ENCODE measurements at places on chromosomes 3 and 15.

GRCh38 chr3:81339040-81339845, 422.2 kb downstream of the GBE1 start:
- no peak for DNase-seq

DNA sequence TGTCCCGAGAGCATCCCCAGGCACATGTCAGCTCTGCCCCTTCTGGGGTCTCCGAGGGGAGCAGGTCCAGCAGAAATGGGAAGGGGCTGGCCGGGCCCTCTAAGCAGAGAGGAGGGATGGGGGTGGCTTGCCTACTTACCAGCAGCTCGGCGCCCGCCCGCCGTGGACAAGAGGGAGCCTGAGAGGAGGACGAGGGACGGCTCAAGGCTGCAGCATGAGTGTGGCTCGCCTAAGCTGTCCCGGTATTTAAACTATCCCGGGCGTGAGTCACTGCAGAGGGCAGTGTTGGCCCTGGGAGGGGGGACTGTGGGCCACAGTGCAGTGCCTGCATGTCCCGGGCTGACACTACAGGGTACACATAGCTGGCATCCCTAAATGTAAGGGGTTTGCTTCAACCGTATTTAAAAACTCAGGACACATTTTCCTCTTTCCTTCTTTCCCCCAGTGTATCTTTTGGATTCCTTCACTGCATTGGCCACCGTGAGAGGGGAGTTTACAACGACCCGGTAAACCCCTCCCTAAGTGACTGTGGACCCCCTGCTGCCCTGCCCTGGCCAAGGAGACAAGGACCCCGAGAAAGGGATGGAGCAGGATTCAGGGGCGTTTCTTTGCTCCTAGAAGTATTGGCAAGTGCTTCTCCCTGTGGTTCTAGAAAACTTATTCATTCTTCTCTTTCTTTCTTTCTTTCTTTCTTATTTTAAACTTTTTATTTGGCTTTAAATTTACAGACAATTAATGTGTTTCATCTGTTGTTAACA, at the start of gene LRRC15:
LRRC15 (minus strand) TSS at position 222 of the 758 bp plus-strand sequence. CDS start 8,700 bp downstream, outside the sequence.
- no peak for DNase-seq

DNA sequence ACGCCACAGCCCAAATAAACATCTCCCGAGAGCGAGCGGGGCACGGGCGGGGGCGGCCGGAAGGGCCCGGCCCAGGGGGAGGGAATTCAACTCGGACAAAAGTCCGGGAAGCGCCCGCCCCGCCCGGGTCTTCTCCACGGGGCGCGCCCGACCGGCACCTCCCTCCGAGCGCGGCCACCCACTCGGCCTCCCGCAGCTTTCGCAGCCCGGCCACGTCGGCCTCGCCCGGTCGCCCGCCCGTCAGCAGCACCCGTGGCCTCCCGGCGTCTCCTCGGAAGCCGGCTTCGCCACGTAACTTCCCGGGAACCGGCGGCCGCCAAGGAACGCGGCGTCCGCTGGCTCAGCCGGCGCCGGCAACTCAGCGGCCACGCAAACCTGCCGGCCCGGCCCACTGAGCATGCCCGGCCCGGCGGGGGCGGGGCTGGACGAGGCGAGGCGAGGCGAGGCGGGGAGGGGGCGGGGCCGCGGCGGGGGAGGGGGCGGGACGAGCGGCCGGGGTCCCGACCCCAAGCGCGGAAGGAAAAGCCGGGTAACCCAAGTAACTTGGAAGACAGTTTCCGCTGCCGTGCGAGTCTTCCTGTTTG, at the start of gene TJP1:
TJP1 (minus strand) TSS at position 369 of the 584 bp plus-strand sequence. CDS start 440 bp downstream, outside the sequence.
- DNase-seq = no peak

- no peak for DNase-seq
Measured at GRCh38 chr15:44261007-44261706, 27.4 kb upstream of the GOLM2 start.

- DNase-seq = no peak
Measured at GRCh38 chr3:59609657-59610348, 560.0 kb upstream of the CFAP20DC start.

- no peak for DNase-seq
Measured at GRCh38 chr3:7461202-7461825, 600.4 kb downstream of the GRM7 start.
